CD4-positive, alpha-beta memory T cell (primary cell): ENCODE measurements at places on chromosomes 13 and 19. TPM values are rescaled to one million over a fixed set of nuclear protein-coding genes. Genes with fewer than 3 reads are reported as not detected.

- no peaks in the 10 kb centered on the region for H3K27me3 ChIP-seq
- H3K27ac ChIP-seq = no peak overlapping the region
- H3K4me3 ChIP-seq = no peak overlapping the region
- no peak for DNase-seq
- no peaks in the 10 kb centered on the region for H3K36me3 ChIP-seq
Measured at GRCh38 chr13:34127523-34127922, 309.6 kb downstream of the RFC3 start.

- H3K27me3 ChIP-seq = no peaks in the 10 kb centered on the region
- H3K27ac ChIP-seq = peak overlapping the region; percentile 98
- H3K4me1 ChIP-seq = peaks cover 59% of the 10 kb centered on the region
- peaks cover 13% of the 10 kb centered on the region for H3K36me3 ChIP-seq
- DNase-seq = no peak
Measured at GRCh38 chr13:48234566-48235340, 1.7 kb downstream of the ITM2B start.

GRCh38 chr13:88097541-88097940 is 426.4 kb downstream of the SLITRK5 start:
- H3K4me3 ChIP-seq = no peak overlapping the region
- DNase-seq = no peak
- no peaks in the 10 kb centered on the region for H3K27me3 ChIP-seq
- H3K27ac ChIP-seq = no peak overlapping the region

Gene RPL13A
- total RNA-seq = 5,517 TPM

Gene ZNF439
- 16.9 TPM for total RNA-seq

Gene KLK12
- not detected for total RNA-seq

DNA sequence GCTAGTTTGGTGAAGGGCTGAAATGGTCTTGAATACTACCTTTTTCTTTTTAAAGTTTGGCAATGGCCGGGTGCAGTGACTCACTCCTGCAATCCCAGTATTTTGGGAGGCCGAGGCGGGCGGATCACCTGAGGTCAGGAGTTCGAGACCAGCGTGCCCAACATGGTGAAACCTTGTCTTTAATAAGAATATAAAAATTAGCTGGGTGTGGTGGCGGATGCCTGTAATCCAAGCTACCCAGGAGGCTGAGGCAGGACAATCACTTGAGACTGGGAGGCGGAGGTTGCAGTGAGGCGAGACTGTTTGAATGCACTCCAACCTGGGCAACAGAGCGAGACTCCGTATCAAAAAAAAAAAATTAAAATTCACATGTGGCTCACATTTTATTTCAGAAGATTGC is 880 bp upstream of the ZNF723 start:
- no peaks in the 10 kb centered on the region for H3K4me1 ChIP-seq
- H3K27ac ChIP-seq = no peak overlapping the region
- DNase-seq = no peak
- no peaks in the 10 kb centered on the region for H3K36me3 ChIP-seq
- no peak overlapping the region for H3K4me3 ChIP-seq

DNA sequence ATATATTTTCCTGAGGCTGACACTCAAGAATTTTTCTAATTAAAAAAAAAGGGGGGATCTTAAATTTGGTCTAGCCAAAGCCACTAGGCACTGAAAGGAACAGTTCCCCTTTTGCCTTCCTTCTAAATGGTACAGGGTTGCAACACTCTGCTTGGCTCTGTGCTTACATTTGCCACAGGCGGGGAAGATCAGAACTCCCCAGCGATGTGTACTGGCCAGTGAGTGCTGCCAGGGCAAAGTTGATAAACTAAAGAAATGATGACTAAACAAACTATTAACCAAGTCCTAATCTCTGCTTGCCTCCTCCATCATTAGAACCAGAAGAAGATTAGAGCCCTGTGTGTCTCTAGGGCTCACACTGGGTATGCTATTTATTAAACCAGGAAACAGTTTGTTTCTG is 75.3 kb upstream of the SCEL start:
- H3K27ac ChIP-seq = no peak overlapping the region
- H3K4me1 ChIP-seq = no peaks in the 10 kb centered on the region
- no peak for DNase-seq
- H3K27me3 ChIP-seq = no peaks in the 10 kb centered on the region
- H3K4me3 ChIP-seq = no peak overlapping the region
- no peaks in the 10 kb centered on the region for H3K36me3 ChIP-seq

GRCh38 chr13:26895081-26895807 is 134.7 kb upstream of the GPR12 start:
- H3K4me1 ChIP-seq = no peaks in the 10 kb centered on the region
- H3K27me3 ChIP-seq = no peaks in the 10 kb centered on the region
- no peak overlapping the region for H3K4me3 ChIP-seq
- H3K36me3 ChIP-seq = no peaks in the 10 kb centered on the region
- DNase-seq = no peak

GRCh38 chr19:40716031-40716481 is 630 bp downstream of the COQ8B start:
- H3K27ac ChIP-seq = peak overlapping the region; percentile 98
- no peaks in the 10 kb centered on the region for H3K36me3 ChIP-seq
- H3K27me3 ChIP-seq = no peaks in the 10 kb centered on the region
- H3K4me3 ChIP-seq = peak overlapping the region; percentile 53

- no peaks in the 10 kb centered on the region for H3K36me3 ChIP-seq
- no peak for DNase-seq
Measured at GRCh38 chr13:88592105-88592504, 920.9 kb downstream of the SLITRK5 start.

DNA sequence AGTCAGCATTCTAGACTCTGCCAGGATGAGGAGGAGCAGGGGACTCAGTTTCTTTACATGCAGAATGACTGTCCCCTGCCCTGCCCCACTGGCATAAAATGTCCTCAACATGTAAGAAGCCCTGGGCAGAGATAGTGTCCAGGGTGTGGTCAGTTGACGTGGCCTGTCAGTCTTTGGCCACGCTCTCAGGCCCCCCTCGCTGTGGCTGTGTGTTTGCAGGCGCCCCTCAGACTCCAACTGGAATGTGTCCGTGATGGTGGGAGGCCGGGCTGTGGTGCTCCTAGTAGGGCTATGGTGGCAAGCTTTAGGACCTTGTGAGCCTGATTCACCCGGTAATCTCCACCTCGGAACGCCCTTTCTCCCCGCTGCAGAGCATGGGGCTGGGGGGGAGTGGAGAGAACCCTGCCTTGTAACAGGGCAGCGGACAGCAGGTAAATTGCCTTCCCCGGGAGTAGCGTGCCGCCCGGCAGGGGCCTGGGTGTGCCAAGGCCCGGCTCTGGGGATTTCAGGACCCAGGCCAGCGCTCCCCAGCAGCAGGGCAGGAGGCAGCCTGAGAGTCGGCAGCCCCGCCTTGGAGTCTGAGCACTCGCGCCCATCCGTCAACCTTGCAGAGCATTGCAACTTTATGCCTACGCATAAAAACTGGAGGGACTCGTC is 62.3 kb downstream of the CHST8 start:
- no peak for DNase-seq
- H3K27me3 ChIP-seq = no peaks in the 10 kb centered on the region
- no peaks in the 10 kb centered on the region for H3K4me1 ChIP-seq
- no peaks in the 10 kb centered on the region for H3K36me3 ChIP-seq

DNA sequence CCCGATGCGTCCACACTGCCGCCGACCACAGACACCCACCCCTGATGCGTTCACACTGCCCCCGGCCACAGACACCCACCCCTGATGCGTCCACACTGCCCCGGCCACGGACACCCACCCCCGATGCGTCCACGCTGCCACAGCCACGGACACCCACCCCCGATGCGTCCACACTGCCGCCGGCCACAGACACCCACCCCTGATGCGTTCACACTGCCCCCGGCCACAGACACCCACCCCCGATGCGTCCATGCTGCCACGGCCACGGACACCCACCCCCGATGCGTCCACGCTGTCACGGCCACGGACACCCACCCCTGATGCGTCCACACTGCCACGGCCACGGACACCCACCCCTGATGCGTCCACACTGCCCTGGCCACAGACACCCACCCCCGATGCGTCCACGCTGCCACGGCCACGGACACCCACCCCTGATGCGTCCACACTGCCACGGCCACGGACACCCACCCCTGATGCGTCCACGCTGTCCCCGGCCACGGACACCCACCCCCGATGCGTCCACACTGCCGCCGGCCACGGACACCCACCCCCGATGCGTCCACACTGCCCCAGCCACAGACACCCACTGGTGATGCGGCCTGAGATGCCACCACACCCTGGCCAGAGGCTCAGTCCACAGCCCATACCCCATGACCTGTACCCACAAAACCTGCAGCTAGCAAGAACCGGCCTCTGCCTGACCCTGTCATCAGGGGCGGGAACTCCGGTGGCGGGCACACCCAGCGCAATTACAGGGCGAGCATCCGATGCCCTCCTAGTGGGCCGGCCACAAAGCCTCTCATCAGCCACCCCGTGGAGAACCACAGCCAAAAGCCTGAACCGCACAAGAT is 28.4 kb downstream of the RASA3 start:
- H3K27ac ChIP-seq = no peak overlapping the region
- no peak overlapping the region for H3K4me3 ChIP-seq
- H3K36me3 ChIP-seq = peaks cover 51% of the 10 kb centered on the region
- peaks cover 83% of the 10 kb centered on the region for H3K4me1 ChIP-seq

DNA sequence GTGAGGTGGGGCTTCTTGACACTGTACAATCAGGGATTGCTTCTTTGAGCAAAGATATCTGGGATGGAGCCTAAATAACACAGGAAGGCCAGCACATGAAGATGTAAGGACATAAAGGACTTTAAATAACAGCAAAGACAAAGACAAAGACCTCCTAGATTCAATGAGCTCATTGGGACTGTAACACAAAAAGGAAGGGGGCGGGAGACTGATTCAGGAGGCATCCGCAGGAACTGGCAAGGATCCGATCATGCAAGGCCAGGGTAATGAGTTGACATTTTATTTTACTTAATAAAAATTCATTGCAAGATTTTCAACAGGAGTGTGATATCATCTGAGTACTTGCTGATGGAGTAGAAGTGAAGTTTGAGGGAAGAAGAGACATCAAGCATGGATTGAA is 121.5 kb downstream of the LHFPL6 start:
- no peaks in the 10 kb centered on the region for H3K27me3 ChIP-seq
- DNase-seq = no peak
- H3K4me3 ChIP-seq = no peak overlapping the region
- no peaks in the 10 kb centered on the region for H3K4me1 ChIP-seq

- H3K4me1 ChIP-seq = peaks cover 29% of the 10 kb centered on the region
- no peaks in the 10 kb centered on the region for H3K27me3 ChIP-seq
- H3K36me3 ChIP-seq = peaks cover 7% of the 10 kb centered on the region
- no peak overlapping the region for H3K27ac ChIP-seq
Measured at GRCh38 chr13:49502954-49503353, 7.2 kb downstream of the PHF11 start.

- no peaks in the 10 kb centered on the region for H3K27me3 ChIP-seq
- DNase-seq = no peak
- H3K4me1 ChIP-seq = no peaks in the 10 kb centered on the region
- H3K36me3 ChIP-seq = no peaks in the 10 kb centered on the region
- no peak overlapping the region for H3K27ac ChIP-seq
Measured at GRCh38 chr13:50691176-50691680, 152.3 kb downstream of the DLEU7 start.

Gene CEACAM21
- 42.8 TPM for total RNA-seq

GRCh38 chr13:99321709-99322108 is 14.5 kb upstream of the GPR183 start:
- H3K27me3 ChIP-seq = no peaks in the 10 kb centered on the region
- H3K27ac ChIP-seq = peak overlapping the region; percentile 79
- H3K36me3 ChIP-seq = peaks cover 3% of the 10 kb centered on the region
- DNase-seq = no peak
- H3K4me3 ChIP-seq = no peak overlapping the region

- H3K4me1 ChIP-seq = no peaks in the 10 kb centered on the region
- H3K27ac ChIP-seq = no peak overlapping the region
- H3K27me3 ChIP-seq = no peaks in the 10 kb centered on the region
- H3K36me3 ChIP-seq = no peaks in the 10 kb centered on the region
Measured at GRCh38 chr13:95492044-95492801, 60.3 kb upstream of the CLDN10 start.

Gene CEBPG
- total RNA-seq = 27.2 TPM

DNA sequence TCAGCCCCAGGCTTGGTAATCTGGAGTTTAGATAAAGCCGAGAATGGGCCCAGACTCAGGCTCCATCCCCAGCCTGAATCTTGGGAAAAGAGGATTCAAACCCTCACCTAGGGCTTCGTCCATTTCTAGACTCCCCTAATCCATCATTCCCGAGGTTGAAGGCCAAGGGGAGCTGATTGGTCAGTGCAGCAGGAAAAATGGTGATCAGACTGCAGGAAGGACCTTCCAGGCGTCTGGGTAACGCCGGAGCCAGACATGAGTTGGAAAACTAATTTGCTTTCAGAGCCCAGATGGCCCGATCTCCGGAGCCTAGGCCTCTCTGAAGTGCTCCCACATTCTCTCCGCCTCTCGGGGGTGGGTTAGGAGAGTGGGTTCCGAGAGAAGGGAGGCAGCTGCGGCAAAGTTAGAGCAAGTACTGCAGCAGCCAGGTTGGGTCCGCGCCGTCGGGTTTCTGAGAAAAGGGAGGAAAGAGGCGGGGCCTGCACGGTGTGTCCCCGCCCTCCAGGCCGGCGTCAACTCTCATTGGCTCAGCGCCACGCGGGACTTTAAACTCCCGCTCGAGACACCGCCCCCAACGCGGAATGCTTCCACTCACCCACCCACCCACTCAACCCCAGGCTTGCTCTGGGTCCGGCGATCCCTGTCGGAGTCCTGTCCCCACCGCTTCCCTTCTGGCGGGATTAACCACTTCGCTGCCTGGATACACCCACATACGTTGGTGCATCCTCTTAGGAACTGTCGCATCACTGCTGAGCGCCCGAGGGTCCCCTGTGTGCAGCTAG is 788 bp upstream of the RTBDN start:
- no peak for DNase-seq
- H3K4me1 ChIP-seq = peaks cover 39% of the 10 kb centered on the region
- H3K27ac ChIP-seq = no peak overlapping the region

GRCh38 chr19:18533058-18533457 is 10.3 kb downstream of the FKBP8 start:
- H3K27ac ChIP-seq = no peak overlapping the region
- peaks cover 33% of the 10 kb centered on the region for H3K36me3 ChIP-seq
- H3K4me3 ChIP-seq = no peak overlapping the region
- DNase-seq = no peak
- H3K27me3 ChIP-seq = no peaks in the 10 kb centered on the region
- no peaks in the 10 kb centered on the region for H3K4me1 ChIP-seq

- no peaks in the 10 kb centered on the region for H3K27me3 ChIP-seq
- no peaks in the 10 kb centered on the region for H3K36me3 ChIP-seq
- H3K27ac ChIP-seq = no peak overlapping the region
- H3K4me1 ChIP-seq = peaks cover 3% of the 10 kb centered on the region
- H3K4me3 ChIP-seq = no peak overlapping the region
- DNase-seq = no peak
Measured at GRCh38 chr13:50377726-50378270, 362.6 kb downstream of the KCNRG start.

- no peaks in the 10 kb centered on the region for H3K4me1 ChIP-seq
- no peaks in the 10 kb centered on the region for H3K27me3 ChIP-seq
- DNase-seq = no peak
- no peak overlapping the region for H3K4me3 ChIP-seq
- no peak overlapping the region for H3K27ac ChIP-seq
Measured at GRCh38 chr13:39688699-39689405, 33.4 kb downstream of the COG6 start.

- H3K27ac ChIP-seq = no peak overlapping the region
- no peaks in the 10 kb centered on the region for H3K27me3 ChIP-seq
- no peak for DNase-seq
- no peak overlapping the region for H3K4me3 ChIP-seq
Measured at GRCh38 chr13:62710787-62711186, 1295.1 kb upstream of the PCDH20 start.
